ENCODE measurements at places on chromosomes 1 and 21.

DNA sequence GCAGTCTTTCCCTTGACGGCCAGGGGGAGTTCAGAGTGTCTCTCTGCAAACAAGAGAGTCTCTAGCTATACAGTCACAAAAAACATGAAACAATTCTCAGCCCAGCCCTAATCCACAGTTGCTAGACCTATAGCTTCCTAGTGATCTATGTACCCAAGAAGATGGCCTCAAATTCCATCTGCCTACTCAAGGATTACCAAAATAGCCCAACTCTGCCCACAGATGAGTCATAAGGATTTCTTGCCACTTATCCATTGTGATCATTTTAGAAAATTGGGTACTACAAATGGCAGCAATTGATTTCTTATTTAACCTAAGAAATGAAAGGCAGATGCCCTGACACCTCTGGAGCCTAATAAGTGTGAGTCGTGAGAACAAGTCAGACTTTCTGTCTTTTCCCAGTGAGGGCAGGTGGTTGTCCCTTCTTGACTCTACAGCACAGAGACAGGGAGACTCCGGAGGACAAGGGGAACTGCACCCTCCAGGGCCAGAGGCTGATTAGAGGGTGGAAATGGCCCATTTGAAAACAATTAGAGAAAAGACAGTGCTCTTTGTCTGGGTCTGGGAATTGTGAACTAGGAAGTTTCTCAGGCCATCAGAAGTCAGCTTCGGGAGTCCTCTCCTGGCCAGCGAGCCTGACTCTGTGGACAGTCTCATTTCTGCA lies 65.4 kb downstream of the ABCA4 start:
- peak; percentile 27 for DNase-seq

- no peak for DNase-seq
Observed at GRCh38 chr1:63914241-63914640, 140.4 kb downstream of the ROR1 start.

GRCh38 chr1:3459051-3459908 lies 4.8 kb downstream of the ARHGEF16 start:
- DNase-seq: no peak

DNA sequence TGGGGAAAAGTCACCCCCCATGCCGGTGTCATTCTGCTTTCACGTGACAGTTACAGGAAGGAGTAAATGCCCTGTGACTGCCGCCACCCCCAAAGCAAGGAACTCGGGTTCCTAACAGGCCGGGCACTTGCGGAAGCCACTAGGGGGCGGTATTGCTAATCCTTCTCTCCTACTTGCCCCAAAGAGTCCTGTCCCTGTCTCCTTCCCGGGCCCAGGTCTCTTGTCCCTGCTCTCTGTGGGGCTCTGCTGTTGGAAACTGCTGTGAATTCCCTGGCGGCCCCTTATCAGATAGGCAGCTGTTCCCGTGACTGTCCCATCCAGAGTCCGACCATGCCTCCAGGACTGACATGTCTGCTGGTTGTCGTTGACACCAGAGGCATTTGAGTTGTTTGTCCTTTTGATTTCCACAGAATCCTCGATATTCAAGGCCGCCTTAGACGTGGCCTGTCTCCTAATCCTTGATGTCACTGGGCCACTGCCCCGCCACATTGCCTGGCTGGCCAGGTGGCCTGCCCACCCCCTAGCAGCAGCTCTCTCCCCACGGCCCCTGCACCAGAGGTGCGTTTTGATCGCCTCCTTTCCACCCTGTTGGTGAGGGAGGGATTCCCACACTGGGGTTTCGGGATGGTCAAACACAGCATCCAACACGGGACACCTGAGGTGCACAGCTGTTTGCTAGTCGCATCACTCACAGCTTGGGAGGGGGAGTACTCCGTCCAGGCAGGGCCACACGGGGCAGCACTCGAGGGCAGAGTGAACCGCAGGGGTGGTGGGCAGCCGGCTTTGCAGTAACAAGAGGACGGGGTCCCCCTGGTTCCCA lies 37.3 kb downstream of the CHAF1B start:
- DNase-seq: peak; percentile 76

DNA sequence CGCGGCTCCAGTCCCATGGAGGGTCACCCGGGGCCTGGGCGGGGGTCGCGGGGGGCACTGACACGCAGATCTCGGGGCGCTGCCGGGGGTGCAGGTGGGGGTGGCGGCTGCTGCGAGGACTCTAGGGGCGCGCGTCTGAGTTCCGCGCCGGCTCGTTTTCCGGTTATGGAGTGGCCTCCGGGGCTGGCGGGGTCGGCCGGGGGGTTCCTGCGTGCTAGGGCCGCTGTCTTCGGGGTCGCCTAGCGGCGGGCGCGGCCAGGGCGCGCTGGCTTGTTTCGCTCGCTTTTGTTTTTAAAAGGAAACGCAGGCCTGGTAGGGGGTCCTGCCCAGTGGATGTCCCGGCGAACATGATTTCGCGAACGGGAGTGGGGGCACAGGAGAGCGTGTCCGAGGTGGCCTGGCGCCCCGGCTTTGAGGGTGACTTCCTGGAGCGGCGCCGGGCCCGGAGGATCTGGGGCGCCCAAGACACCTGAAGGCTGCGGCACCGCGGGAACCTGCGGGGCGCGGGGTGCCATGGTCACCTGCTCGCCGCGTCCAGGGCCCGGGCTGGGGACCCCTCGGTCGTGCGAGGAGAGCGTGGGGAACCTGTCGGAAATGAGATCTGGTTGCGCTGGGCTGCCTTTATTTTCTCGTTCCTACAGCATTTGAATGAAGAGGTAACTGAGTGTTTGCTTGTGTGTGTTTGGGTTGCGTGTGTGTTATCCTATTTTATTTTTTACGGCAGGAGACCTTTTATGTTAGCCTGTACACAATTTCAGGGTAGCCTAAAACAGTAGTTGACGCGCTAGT lies 618 bp downstream of the ETS2 start:
- DNase-seq: peak; percentile 52
